ENCODE measurements at places on chromosomes 4 and X. TPM values are rescaled to one million over a fixed set of nuclear protein-coding genes. Genes with fewer than 3 reads are reported as not detected.

Gene FAM156A
- 8.7 TPM for total RNA-seq

Gene GPR82
- 0.61 TPM for total RNA-seq

Gene MAGEE2
- not detected for total RNA-seq

Gene ARR3
- total RNA-seq, result not detected

DNA sequence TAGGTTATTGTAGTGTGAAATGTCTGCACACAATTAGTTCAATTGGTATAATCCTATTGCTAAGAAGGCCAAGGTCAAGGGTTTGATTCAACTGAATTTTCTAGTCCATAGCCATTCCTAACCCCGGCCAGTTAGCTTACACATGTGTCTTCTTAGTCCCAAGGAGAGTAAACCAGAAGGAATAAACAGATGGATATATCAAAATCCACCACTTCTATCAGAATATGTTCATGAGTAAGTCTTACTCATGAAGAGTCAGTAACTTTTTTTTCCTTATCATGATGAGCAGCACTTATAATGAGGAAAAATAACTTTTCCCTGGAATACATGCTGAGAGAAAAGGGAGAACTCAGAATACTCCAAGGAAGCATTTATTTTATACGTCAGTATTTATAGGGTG lies 9.5 kb downstream of the HHIP start:
- no peaks in the 10 kb centered on the region for H3K27me3 ChIP-seq
- DNase-seq, result no peak
- no peak overlapping the region for H3K27ac ChIP-seq
- peaks cover 16% of the 10 kb centered on the region for H3K4me1 ChIP-seq
- no peak overlapping the region for H3K4me3 ChIP-seq

All from thymus (tissue), 14 donors.